M059J (cell line): ENCODE measurements at places on chromosomes 2 and 18. TPM values are rescaled to one million over a fixed set of nuclear protein-coding genes. Genes with fewer than 3 reads are reported as not detected.

The CEP68 gene
- total RNA-seq: 1.2 and 3.3 TPM in 2 replicates

The DIPK1C gene
- total RNA-seq: not detected in 2 replicates

The BUB1 gene
- 68.2 and 82.4 TPM in 2 replicates for total RNA-seq

The RAB27B gene
- 13.8 and 15.7 TPM in 2 replicates for total RNA-seq

The ADRA2B gene
- total RNA-seq: not detected in 2 replicates

The PDCD1 gene
- total RNA-seq: not detected in 2 replicates

The CTAGE1 gene
- total RNA-seq: 0.15 TPM in 1 of 2 replicates, not detected in the other

The POLR1A gene
- 18.1 and 18.6 TPM in 2 replicates for total RNA-seq

The C1QL2 gene
- total RNA-seq: not detected in 2 replicates

The LRRC30 gene
- total RNA-seq: not detected in 2 replicates

The HS1BP3 gene
- total RNA-seq: 6.5 and 12.1 TPM in 2 replicates

The RAB10 gene
- total RNA-seq: 71.0 and 115 TPM in 2 replicates

The IL36A gene
- not detected in 2 replicates for total RNA-seq

The PIEZO2 gene
- 11.7 and 22.9 TPM in 2 replicates for total RNA-seq

The AQP12B gene
- not detected in 2 replicates for total RNA-seq

The CFAP53 gene
- total RNA-seq: 0.15 TPM in 1 of 2 replicates, not detected in the other

The ANKRD29 gene
- 8.3 and 10.6 TPM in 2 replicates for total RNA-seq

The CHRND gene
- not detected in 2 replicates for total RNA-seq

The NDUFAF7 gene
- total RNA-seq: 15.3 and 16.7 TPM in 2 replicates

The NTSR2 gene
- total RNA-seq: 0.12 TPM in 1 of 2 replicates, not detected in the other

The CD207 gene
- not detected in 2 replicates for total RNA-seq

The TIGD1 gene
- 3.2 and 3.4 TPM in 2 replicates for total RNA-seq

The SCN7A gene
- not detected in 2 replicates for total RNA-seq

The SP140 gene
- total RNA-seq: 2.0 and 11.8 TPM in 2 replicates

The VAMP8 gene
- total RNA-seq: 0.27 TPM in 1 of 2 replicates, not detected in the other

The HOXD10 gene
- 9.3 and 15.0 TPM in 2 replicates for total RNA-seq

The CAPN14 gene
- total RNA-seq: 0.30 and 1.0 TPM in 2 replicates

The NOSTRIN gene
- 0.22 TPM in 1 of 2 replicates, not detected in the other for total RNA-seq

The ABCA12 gene
- total RNA-seq: 0.07 TPM in 1 of 2 replicates, not detected in the other

The CELF4 gene
- not detected in 2 replicates for total RNA-seq

The DLX2 gene
- total RNA-seq: 1.9 and 4.2 TPM in 2 replicates

The STEAP3 gene
- 9.8 and 13.9 TPM in 2 replicates for total RNA-seq

The LOXHD1 gene
- not detected in 2 replicates for total RNA-seq

The NRP2 gene
- total RNA-seq: 62.0 and 84.6 TPM in 2 replicates

The SULT1C4 gene
- not detected in 2 replicates for total RNA-seq

The HAT1 gene
- 99.6 and 151 TPM in 2 replicates for total RNA-seq

The VSNL1 gene
- 0.94 and 2.2 TPM in 2 replicates for total RNA-seq

The ITPRIPL1 gene
- 1.3 and 3.2 TPM in 2 replicates for total RNA-seq

The LYG1 gene
- 0.96 TPM in 1 of 2 replicates, not detected in the other for total RNA-seq

The PLA2R1 gene
- 0.66 and 1.8 TPM in 2 replicates for total RNA-seq

The LRRTM4 gene
- 0.07 TPM in 1 of 2 replicates, not detected in the other for total RNA-seq
